T-helper 1 cell (primary cell): ENCODE measurements at places on chromosomes 7 and 10.

DNA sequence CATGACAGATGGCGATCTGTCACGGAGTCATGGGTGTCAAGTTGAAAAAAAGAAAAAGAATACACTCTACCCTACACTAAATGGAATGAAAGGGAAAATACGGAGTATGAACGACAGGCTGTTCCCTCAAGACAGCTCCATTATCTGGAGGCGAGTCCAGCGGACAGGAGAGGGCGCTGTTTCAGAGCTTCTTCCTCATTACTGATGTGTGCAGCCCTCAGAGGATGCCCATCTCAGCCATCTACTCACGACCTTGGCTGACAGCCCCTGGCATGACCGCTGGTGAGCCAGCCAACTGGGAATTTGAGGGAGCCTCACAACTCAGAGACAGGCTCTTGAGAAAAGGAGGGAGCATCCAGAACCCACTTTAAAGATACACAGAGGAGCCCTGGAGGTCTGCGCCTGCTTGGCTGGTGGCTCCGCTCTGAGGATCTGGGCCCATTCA, 49.6 kb upstream of the SMNDC1 start:
- DNase-seq: peak; percentile 63

GRCh38 chr7:6252748-6253147, 19.7 kb downstream of the CYTH3 start:
- no peak for DNase-seq

DNA sequence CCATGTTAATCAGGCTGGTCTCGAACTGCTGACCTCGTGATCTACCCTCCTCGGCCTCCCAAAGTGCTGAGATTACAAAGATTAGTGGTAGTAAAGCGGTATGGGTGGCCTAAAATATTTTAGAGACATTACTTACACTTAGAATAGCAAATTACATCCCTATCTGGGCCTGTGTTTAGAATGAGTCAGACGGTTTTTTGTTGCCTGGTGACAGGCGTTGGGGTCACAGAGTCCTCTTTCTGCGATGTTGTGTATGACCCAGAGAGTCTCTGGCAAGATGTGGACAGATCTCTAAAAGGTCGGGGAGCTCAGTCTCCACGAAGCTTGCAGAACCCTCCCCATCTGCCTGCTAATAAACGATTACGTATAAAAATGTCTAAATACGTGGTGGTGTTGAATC, 39.6 kb upstream of the PRKCQ start:
- no peak for DNase-seq

DNA sequence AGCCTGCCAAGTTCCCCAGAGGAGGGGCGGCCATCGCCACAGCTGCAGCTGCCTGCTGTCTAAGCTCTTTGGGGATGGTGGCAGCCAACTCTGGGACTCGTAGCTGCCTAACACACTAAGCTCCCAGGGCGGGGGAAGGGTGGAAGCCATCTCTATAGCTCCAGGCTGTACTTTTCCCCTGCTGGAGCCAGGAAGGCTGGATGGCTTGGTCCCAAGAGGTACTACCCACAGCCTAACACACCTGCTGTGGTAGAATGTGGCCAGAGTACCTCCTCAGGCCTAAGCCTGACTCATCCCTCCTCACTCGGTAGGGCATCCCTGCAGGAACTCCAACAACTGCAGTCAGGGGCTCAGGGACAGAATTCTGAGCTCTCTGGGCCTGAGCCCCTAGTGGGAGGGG, 151.7 kb upstream of the TAC1 start:
- DNase-seq: no peak

- no peak for DNase-seq
Measured at GRCh38 chr10:102712843-102713538, 1.2 kb downstream of the ARL3 start.

- DNase-seq: no peak
Measured at GRCh38 chr7:150322833-150323681, at the start of the genes ACTR3C and LRRC61. TSS of gene ACTR3C (minus strand) at chr7:150323545. CDS start at chr7:150295296, 28,249 bp downstream. TSS of gene LRRC61 (plus strand) at chr7:150323355. CDS start at chr7:150336862, 13,507 bp downstream.

DNA sequence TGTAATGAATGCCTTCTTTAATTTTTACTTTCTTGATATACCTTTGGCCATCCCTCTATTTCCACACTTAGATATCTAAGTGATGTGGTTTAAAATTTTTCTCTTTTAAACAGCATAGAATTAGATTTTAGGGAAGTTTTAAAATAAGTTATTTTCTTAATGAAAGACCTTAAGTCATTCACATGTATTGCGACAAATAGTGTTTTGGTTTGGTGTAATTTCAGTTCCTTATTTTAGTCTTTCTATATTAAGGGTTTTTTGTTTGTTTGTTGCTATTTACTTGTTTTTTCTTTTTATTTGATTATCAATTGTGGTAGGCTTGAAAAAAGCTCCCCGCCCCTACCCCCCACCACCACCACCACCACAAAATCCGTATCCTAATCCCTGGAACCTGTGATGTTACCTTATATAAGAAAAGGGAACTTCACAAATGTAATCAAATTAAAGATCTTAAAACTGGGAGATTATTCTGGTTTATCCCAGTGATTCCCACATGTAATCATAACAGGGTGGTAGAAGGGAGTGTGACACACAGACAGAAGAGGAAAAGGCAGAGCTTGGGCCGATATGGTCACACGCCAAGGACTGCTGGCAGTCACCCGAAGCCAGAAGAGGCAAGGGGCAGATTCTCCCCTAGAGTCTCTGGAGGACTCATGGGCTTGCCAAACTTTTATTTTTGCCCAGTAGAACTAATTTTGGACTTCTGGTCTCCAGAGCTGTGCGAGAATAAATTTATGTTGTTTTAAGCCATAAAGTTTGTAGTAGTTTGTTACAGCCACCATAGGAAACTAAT, 149.7 kb downstream of the NPSR1 start:
- DNase-seq: no peak

DNA sequence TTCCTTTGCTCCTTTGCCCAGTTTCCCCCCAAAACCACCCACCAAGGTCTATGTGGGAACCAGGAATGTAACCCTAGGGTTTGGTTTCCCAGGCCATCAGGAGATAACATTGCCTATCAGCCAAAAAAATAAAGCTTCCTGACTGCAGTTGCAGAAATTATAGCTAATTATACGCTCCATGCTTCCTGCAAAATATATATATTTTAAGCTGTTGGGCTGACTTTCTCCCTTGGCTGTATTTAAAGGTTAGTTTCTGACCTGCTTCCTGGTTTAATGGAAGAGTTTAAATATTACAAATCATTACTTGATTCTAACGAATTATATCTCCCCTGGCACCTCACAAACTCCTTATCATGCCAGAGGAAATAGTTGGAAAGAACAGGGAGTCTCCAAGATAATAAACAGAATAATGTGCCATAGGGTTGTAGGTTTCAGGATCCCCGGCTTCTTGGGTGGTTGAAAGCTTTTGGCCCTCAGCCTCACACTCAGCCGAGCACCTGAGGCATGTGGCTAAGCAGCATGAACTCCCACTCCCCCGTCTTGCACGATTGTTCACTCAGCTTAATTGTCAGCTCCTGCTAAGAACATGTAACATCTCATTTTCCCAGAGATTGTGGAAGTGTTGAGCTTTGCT, 79.9 kb downstream of the FZD1 start:
- DNase-seq: no peak

- DNase-seq: no peak
Measured at GRCh38 chr7:47191876-47192291, 390.0 kb downstream of the TNS3 start.

DNA sequence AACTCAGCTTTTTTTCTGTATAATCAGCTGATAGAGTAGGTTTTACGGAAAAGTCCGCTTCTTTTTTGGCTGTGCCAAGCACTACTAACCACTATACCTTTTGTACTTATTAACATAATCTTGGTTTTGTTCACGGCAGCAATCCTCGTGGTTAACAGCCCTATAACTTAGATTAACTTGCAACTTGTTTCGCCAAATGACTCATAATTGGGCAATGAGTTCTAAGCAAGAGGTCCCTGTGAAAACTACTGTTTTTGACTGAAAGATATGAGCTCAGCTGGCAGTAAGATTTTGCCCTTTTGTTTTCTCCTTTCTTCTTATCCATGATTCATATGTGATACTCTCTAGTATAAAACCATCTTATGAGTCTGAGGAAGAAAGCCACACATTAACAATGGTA, 345.0 kb upstream of the PCDH15 start:
- DNase-seq: no peak

GRCh38 chr10:128643658-128644057, 517.4 kb upstream of the MKI67 start:
- no peak for DNase-seq

DNA sequence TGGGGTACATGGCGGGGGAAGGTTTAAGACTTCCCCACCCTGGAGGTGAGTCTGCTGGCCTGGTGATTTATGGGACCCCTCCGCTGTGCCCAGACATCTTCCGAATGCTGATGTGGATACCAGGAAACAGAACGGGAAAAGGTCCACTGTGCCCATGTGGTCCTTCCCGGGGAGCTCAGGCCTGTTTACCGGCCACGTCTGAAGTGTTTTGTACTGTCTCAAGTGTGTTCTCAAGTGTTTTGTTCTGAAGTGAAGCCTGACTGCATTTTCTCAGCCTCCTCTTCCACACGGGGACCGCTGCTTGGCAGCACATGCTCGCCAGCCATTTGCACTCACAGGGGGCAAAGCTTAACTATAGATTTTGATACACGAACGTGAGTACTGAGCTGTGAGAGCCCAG, 127.2 kb downstream of the TEX36 start:
- DNase-seq: no peak

GRCh38 chr10:128843972-128844371, 623.1 kb upstream of the MGMT start:
- no peak for DNase-seq

DNA sequence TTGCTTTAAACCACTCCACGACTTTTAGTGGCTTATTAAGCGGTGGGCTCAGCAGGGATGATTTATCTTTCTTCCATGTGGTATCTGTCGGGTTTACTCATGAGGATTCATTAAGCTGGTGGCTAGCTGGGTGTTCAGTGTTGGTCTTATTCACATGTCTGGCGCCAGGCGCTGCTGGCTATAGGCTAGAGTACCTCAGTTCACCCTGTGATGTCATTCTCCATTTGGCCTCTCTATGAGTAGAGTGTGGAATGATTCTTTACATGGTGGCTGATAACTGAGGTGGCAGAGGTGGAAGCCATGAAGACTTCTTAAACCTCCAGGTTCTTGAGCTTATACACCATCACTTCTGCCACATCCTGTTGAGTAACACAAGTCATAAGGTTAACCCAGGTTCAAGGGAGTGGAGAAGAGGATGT, 115.4 kb downstream of the MLLT10 start:
- DNase-seq: no peak

GRCh38 chr10:57506414-57507094, 761.1 kb downstream of the IPMK start:
- DNase-seq: no peak

DNA sequence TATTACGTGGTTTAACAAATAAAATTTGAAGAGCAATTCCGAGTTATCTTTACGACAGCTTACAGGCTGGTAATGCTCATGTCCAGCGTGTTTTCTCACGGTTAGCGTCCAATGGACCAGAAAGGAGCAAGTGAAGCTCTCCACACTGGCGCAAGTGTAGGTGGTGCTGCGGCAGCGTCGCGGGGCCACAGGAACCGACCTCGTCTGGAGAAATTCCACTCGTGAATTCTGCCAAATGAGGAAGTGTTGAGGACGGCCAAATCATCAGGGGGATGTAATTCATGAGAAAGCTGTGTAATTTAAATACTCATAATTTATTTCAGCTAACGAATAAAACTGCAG, 350 bp upstream of the ZNF37A start:
- no peak for DNase-seq

DNA sequence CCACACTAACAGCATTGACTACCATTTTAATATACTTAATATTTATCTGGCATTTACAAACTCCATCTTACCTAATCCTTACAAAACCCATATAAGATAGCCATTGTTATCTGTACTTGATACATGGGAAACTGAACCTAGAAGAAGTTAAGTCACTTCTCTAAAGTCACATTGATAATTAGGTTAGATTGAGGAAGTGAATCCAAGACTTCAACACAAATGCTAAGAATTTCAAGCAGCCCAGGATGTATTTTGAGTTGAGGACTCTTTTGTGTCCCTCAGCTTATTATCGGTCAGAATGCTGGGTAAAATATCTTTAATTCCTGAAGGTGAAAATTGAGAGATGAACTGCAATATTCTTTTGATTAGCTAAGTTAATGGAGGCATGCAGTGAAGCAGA, 465.5 kb downstream of the PHTF2 start:
- DNase-seq: no peak

GRCh38 chr7:98282703-98283102, 1.2 kb downstream of the BRI3 start:
- DNase-seq: no peak

- DNase-seq: no peak
Measured at GRCh38 chr10:63427013-63427412, 38.8 kb downstream of the JMJD1C start.

DNA sequence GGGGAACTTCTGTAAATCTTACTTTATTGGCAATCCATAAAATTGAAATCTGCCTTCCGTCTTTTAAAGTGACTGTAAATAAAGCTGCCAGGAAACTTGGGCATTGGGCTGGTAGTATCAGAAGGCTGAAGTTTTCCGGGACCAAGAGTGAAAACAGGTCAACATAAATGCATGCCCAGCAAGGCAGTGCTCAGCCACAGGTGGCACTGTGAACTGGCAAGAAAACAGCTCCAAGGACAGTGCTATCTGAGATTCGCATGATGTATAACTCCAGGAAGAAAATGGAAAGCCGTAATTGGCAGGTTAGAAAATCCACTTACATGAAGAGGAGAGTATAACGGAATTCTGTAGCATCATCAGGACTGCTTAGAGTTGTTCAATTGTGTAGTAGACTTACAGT, 1.9 kb upstream of the INSYN2A start:
- DNase-seq: no peak

DNA sequence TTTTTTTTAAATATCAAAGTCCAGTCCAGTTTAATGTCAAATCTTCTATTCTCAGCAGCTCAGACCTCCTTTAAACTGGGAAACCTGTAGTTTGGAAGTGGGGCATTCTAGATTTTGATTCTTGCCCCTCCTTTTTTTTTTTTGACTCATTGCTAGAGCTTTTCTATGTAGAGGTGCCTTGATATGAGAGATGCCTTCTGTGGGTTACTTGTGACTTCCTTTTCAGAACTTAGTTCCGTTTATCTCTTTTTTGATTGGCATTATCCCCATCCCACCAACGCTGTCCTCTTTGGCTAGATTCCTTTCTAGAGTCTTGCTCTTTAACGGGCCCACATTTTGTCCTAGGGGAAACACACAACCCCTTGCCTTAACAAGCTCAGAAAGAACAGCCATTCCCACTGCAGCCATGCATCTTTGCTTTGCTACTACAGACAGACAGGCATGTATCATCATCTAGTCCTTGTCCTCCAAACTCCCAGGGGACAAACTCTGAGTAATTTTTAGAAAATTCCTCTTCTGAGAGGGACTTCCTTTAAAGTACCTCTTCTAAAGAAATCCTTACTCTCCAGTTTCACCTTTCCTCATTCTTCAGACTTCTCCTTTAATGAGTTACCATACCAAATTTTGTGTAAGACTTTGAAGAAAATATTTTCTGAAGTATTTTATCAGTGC, 153.6 kb downstream of the PHF14 start:
- no peak for DNase-seq

GRCh38 chr10:4663162-4663992, 162.6 kb upstream of the AKR1E2 start:
- no peak for DNase-seq

DNA sequence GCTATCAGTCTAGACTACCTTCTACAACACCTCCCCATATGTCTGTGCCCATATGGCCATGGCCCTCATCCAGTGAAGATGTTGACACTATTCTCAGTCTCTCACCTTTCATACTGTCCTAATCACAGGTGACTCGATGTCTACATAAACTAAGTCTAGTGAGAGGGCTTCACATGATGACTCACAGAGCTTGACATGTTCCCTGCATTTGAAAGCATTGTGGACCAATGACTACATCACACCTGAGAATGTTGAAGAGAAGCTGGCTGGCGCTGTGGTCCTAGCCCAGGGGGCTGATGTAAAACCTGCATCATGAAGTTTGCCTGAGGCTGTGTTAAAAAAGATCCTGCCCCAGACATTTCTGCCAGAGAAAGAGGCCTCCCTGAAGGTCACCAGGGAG, 167.2 kb downstream of the NPSR1 start:
- no peak for DNase-seq
